Stimulated activated CD4-positive, alpha-beta T cell treated with anti-CD3 and anti-CD28 coated beads, Interleukin-2, amount 100 ng/mL, for 4 hours (primary cell): ENCODE measurements at places on chromosomes 1 and 21.

DNA sequence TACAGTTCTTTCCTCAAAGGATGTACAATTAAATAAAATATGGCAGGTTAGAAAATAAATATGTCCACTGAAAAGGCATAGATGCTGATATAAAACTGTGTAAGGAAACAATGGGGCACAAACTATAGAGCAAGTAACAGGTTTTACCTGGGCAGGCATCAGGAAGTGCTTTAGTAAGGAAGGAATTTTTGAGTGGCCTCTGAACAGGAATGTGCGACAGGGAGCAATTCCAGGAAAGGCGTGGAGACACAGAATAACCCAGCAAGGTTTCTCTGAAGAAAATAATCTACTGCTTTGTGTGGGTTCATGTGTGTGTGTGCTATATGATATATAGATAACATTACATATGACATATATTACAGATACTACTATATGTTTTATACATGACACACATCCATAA lies 128.4 kb downstream of the RGS21 start:
- DNase-seq, result no peak

GRCh38 chr1:29639741-29640427 lies 403.6 kb downstream of the PTPRU start:
- DNase-seq, result no peak

- no peak for DNase-seq
Measured at GRCh38 chr1:52795464-52795863, 47.1 kb upstream of the ZYG11A start.

DNA sequence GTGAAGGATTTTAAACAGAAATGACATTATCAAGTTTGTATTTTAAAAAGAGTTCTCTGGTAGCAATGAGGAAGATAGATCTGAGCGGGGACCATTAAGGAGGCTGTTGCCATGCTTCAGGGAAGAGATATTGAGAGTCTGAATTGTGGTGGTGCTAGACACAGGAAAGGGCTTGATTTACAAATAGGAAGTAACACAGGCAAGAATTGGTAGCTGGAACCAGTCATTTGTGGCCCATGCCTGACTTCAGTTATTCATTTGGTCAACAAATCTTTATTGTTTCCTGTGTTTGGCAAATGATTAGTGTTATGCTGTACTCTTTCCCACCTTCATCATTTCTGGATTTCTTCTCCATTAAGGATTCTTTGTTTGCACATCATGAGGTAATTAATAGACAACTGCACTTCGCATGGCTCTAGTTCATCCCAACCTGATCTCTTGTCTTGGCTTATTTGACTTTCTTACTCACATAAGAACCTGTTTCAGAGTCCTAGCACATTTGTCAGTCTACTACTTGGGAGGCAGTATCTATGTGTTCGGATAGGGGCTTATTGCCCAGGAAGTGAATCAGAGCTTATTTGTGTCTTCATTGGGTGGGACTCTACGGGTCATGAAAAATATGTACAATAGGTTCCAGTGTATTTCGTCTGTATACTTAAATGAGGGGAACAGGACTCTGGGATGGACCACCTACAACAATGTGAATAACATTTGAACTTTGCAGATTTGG lies 32.3 kb downstream of the EEIG2 start:
- no peak for DNase-seq

DNA sequence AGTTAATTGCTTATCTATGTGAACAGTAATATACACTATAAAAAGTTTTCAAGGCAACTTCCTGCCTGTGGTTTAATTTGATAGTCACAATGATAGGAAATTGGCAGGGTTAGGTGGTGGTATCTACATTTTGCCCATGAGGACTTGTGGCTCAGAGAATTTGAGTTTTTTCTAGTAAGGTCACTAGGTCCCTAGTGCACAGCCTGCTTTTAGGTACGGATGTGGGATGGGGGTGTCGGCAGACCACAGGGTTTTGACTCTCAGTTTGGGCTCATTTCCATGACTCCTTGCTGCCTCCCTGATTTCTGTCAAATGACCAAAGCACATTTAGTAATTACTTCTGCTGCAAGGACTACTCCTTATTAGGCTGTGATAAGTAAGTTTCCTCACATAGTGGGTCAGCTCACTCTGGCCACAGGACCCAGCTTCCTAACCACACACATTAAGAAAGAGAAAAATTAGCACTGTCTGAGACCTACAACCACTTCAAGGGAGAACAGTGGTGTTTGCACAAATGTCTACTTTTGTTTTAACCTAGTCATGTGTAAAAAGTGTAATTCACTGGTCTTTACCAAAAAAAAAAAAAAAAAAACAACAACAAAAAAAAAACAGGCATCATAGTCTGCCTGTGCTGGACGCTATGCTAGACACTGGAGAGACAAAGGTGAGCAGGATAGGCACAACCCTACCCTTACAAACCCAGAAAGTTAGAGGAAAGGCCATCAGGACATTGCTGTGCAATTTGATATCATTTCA lies 43.7 kb downstream of the MRPL39 start:
- no peak for DNase-seq

DNA sequence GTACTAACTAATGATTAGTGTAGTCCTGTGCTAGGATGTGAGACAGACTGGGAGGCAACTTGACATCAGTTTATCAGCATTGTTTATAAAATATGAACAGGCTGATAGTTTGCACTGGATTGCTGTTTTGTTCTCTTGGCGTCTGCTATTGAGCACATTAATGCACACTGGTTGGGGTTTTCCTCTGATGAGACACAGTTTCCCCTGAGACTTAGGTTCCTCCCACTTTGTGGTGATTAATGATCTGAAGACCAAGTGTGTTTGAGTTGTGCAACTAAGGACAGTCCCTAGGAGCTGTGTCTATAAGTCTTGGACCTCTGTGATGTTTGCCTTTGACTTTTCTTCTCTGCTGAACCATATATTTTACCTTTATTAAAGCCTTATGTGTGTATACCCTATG lies 1015.4 kb downstream of the AMY1C start:
- no peak for DNase-seq

- no peak for DNase-seq
Measured at GRCh38 chr1:222618880-222619596, 1.1 kb downstream of the MIA3 start.

- no peak for DNase-seq
Measured at GRCh38 chr1:53376742-53377437, 49.0 kb upstream of the LRP8 start.

- no peak for DNase-seq
Measured at GRCh38 chr1:69976896-69977295, 228.5 kb downstream of the LRRC40 start.

GRCh38 chr1:176959191-176959820 lies 205.2 kb downstream of the ASTN1 start:
- DNase-seq, result no peak

DNA sequence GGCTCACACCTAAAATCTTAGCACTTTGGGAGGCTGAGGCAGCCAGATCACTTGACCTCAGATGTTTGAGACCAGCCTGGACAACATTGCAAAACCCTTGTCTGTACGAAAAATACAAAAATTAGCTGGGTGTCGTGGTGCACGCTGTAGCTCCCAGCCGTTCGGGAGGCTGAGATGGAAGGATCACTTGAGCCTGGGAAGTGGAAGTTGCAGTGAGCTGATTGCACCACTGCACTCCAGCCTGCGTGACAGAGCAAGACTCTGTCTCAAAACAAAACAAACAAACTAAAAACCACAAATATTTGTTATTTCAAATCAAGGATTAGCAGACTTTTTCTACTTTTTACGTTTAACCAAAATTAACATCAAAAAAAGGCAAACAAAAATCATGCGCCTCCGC lies 31.3 kb downstream of the INKA2 start:
- no peak for DNase-seq

DNA sequence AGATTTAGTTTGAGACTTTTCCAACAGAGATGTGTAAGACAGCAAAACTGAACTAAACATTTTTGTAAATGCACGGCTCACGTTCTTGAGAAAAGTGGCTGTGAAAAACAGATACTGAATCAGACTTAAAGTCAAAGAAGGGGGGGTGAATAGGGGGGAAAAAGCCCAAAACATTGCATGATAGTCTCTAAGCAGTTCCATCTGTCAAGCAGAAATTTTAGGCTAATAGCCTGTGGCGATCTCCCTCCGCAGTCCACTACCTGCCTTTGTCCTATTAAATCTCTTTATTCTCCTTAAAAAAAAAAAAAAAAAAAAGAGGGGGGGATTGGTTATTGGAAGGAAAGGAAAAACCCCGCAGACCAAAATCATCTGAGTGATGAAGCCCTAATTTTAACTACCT lies 217.6 kb upstream of the NFIA start:
- DNase-seq, result no peak

DNA sequence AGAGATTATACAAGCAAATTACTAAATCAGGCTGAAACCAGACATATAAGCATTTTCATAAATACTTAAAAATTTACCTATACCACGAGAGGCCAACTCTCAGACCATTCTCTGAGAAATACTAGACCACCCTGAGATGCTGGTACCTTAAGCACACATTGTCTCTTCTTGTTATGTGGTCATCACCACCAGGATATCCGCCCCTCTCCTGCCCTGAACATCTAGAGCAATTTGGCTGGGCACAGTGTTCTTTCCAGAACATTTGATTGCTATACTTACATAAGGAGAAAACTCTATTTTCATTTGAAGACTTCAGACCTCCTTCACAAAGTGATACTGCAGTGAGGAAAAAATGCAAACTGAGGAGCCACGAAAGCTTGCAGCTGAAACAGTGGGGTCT lies 36.2 kb upstream of the DUSP10 start:
- no peak for DNase-seq

DNA sequence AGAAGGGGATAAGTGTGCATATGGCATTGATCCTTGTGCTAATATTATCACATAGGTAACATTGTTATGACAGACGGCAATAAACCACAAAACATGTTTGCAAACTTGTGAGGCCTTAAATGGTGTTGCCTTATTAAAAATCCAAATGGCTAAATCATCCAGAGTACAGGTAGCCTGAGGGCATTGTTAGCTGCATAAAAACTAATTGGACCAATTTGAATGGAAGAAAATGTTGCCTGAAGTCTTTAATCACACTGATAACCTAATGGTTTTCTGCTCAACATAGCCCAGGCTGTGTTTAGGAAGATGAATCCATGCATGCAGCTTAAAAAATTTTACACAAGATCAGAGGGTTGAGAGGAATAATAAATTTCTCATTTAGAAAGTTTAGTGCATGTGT lies 19.4 kb upstream of the LRRC53 start:
- DNase-seq, result no peak

DNA sequence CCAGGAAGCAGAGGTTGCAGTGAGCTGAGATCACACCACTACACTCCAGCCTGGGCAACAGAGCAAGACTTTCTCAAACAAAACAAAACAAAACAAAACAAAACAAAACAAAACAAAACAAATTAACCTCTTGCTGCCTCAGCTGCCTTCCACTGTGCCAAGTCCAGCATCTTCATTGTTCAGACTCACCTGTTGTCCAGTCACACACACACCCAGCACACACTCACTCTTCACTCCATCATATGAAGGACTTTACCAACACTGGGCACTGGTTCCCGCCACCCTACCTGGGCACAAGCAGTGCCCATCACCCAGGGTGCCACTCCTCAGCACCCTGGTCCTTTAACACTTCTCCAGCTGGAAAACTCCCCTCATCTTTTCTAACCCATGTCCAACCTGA lies 14.6 kb downstream of the PYCR2 start:
- no peak for DNase-seq

- no peak for DNase-seq
Measured at GRCh38 chr1:201603613-201604232, 64.8 kb downstream of the NAV1 start.

- DNase-seq, result no peak
Measured at GRCh38 chr1:71002709-71003475, 44.7 kb downstream of the PTGER3 start.

DNA sequence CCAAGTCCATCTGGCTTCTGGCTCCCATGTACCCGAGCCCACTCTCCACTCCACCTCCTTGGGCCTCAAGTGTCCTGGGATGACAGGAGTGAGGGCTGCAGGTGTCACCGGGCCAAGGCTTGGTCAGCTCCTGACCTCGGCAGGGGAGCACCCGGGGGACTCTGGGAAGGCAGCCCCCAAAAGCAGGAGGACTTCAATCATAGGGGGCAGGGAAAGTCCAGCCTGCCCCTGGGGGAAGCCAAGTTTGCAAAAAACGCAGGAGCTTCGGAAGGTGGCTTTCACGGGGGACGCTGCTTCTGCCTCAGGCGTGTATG lies 56.8 kb downstream of the KCNAB2 start:
- no peak for DNase-seq

DNA sequence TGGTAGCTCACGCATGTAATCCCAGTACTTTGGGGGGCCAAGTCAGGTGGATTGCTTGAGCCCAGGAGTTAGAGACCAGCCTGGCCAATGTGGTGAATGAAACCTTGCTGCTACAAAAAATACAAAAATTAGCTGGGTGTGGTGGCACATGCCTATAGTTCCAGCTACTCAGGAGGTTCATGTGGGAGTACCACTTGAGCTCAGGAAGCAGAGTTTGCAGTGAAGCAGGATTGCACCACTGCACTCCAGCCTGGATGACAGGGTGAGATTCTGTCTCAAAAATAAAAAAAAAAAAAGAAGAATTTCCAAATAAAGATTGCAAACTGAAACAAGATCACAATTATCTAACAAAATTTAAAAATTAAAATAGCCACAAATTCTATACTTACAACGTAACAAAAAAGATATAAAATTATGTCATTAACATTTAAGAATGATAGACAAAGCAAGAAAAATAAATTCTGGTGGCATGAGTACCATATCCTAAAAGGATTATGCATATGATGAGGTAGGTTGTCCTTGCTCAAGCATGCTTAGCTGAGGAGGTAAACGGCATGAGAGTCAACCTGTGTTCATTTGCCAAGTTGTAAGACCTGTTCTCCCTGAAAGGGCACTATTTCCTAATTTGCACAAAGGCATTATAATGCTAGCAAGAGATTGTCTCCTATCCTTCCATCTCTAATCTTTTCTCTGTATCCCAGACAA lies 20.2 kb downstream of the IPP start:
- no peak for DNase-seq

DNA sequence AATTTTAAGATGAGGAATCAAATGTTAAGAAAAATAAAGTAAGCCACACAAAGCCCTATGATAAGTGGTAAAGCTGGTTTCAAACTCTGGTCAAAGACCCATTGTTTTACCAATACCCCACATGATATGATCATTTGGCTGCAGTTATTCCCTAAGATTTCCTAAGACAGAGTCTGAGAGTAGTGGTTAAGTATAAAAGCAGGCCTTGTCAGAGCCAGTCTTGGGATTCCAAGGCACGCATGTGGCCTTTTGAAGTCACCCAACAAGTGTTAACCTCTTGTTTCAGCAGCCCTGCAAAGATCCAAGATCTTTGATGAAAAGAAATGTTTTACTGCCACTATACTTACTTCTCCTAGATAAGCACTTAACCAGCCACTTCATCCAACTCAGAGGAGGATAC lies 159.2 kb downstream of the SIPA1L2 start:
- DNase-seq, result no peak

DNA sequence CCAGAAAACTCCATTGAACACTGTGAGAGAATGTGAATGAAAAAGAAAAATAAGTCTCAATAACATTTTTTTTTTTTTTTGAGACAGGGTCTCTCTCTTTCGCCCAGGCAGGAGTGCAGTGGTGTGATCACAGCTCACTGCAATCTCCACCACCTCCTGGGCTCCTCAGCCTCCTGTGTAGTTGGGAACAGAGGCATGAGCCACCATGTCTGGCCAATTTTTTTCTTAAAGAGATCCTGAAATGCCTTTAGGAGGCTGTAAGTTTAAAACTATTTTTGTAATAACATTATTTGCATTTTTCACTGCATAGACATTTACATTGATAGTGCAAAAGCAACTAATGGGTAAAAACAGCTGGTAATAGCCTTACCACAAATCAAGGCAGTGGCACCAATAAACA lies 35.3 kb downstream of the GDAP2 start:
- DNase-seq, result no peak

GRCh38 chr1:159921251-159921650 lies 4.1 kb downstream of the TAGLN2 start:
- no peak for DNase-seq

GRCh38 chr1:50497007-50497406 lies 73.8 kb upstream of the DMRTA2 start:
- no peak for DNase-seq
